ENCODE measurements at places on chromosomes 3 and 15. TPM values are rescaled to one million over a fixed set of nuclear protein-coding genes. Genes with fewer than 3 reads are reported as not detected.
A peak's percentile ranks its signal among the peaks of the same experiment; 100 is the strongest.

DNA sequence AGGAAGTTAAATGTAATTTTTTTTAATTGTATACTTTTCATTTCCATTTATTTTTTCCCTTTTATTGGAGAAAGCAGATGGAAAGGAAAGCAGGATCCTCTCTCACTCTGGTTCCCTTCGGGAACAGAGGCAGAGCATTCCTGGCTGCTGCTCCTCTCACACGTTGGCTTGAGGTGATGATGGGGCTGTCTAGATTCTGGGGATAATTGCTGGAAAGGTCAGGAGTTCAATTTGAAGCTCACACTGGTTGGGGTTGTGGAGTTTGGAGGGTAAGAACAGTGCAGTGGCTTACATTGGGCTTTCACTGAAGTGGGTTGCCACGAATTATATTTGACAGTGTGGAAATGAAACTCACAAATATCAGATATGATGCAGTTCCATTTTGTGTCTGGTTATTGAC, 57.6 kb downstream of the RARB start:
- no peak for DNase-seq
- H3K36me3 ChIP-seq = no peaks in the 10 kb centered on the region
- H3K27ac ChIP-seq = no peak overlapping the region
- no peaks in the 10 kb centered on the region for H3K4me1 ChIP-seq

Gene HDC
- 0.31 TPM for total RNA-seq

DNA sequence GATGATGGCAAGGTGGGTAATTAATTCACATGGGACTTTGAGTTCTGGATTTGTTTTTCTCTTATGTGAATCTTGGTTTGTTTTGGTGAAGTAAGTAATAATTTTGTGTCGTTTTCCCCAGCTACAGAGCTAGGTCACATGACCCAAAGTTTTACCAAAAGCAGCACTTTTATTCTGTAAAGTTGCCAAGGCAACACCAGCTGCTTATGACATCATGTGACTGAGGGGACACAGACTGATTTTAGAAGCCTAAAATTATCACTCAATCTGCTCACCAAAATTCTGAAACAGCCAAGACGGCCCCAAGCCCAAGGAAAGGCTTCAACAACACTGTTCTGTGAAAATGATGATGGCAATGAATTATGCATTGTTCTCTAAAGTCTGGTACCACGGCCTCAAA, 63.9 kb downstream of the MEX3B start:
- H3K4me1 ChIP-seq = no peaks in the 10 kb centered on the region
- H3K27me3 ChIP-seq = no peaks in the 10 kb centered on the region
- no peak overlapping the region for H3K27ac ChIP-seq
- no peak overlapping the region for H3K4me3 ChIP-seq
- H3K36me3 ChIP-seq = no peaks in the 10 kb centered on the region

- H3K27me3 ChIP-seq = no peaks in the 10 kb centered on the region
- H3K4me1 ChIP-seq = no peaks in the 10 kb centered on the region
- H3K27ac ChIP-seq = no peak overlapping the region
- H3K36me3 ChIP-seq = no peaks in the 10 kb centered on the region
- no peak overlapping the region for H3K4me3 ChIP-seq
These were observed 46.1 kb downstream of the APBA2 start for GRCh38 chr15:28931828-28932227.

DNA sequence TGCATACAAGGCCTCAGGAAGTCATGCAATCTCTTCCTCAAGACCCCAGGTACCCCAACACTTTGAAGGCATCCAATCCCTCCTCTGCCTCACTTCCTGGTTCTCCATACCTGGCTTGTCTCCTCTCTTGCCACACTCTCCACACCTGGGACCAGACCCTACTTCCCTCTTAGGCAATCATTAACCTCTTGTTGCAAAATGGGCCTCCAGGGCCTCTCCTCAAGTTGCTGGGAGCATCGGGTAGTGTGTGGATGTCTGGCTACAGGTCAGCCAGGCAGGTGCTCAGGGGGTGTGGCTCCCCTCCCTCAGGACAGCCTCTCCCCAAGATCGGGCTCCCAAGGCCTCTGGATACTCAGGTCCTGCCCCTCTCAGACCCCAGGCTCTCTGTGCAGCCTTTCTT, 8.6 kb downstream of the PLA2G4E start:
- no peaks in the 10 kb centered on the region for H3K4me1 ChIP-seq
- H3K4me3 ChIP-seq = no peak overlapping the region
- no peak overlapping the region for H3K27ac ChIP-seq
- H3K27me3 ChIP-seq = no peaks in the 10 kb centered on the region
- DNase-seq = no peak

DNA sequence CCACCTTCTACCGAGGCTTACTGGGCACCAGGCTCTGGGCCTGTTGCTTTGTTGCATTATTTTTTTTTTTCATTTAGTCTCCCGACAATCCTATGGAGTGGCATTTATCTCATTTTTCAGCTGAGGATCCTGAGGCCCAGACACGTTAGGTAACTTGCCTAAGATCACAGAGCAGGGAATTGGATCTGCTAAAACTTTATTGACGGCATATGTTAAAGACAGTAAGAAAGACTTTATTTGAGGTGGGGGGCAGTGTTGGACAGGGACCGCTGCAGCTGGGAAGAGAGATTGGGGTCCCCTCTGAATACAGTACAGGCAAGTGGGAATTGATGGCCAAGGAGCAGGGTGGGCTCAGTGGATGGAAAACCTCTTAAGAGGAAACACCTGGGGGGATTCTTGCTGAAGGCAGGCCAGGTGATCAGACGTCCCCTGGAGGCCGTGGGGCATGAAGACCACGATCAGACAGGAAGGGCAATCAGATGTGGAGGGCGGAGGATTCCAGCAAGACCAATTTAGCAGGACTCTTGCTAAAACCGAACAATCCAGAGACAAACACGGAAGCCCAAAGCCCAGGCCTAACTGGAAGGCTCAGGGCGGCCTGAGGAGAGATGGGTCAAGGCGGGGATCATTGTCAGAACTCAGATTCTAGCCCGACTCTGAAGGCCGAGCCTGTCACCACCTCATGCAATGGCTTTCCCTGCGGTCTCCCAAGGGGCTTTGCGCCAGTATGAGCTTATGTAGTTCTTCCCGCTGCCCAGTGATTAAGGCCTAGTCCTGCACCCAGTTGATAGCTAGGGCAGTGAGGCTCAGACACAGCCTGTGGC, 53.7 kb downstream of the RGMA start:
- no peak for DNase-seq
- no peaks in the 10 kb centered on the region for H3K36me3 ChIP-seq
- no peak overlapping the region for H3K27ac ChIP-seq
- H3K4me1 ChIP-seq = peaks cover 1% of the 10 kb centered on the region
- no peaks in the 10 kb centered on the region for H3K27me3 ChIP-seq
- no peak overlapping the region for H3K4me3 ChIP-seq

Gene RBPMS2
- total RNA-seq = 95.2 TPM

GRCh38 chr15:68821190-68821840, 620 bp upstream of the ANP32A start:
- H3K27me3 ChIP-seq = no peaks in the 10 kb centered on the region
- peaks cover 3% of the 10 kb centered on the region for H3K36me3 ChIP-seq
- H3K4me1 ChIP-seq = peaks cover 12% of the 10 kb centered on the region
- H3K4me3 ChIP-seq = peak overlapping the region; percentile 96

Gene UNC13C
- total RNA-seq = 20.3 TPM

Gene PTX3
- 2.5 TPM for total RNA-seq

Gene SH2D7
- not detected for total RNA-seq

DNA sequence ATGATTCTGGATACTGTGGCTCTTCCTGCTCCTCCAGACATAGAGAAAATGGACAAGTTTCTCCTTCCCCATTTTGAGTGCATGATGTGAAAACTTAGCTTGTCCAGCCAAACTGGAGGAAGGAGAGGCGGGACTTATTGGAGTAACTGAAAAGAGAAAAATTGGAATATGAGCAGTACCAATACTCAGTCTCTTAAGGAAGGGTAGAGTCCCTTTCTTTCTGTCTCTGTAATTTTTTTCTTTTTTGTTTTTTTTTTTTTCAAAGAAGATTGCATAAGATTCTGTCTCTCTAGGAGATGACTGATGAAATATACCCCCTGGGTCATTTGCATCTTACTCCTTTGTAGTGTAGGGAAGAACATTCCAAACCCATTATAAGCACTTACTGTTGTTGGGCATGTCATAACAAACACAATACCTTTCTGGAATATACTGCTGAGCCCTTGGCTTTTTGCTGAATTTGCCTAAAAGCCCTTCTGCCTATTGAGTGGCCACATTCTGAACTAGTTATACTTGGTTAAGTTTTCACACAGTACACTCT, 498.1 kb upstream of the TPRG1 start:
- peak overlapping the region; percentile 10 for H3K27ac ChIP-seq
- H3K36me3 ChIP-seq = no peaks in the 10 kb centered on the region
- DNase-seq = no peak

Measured in endodermal cell (in vitro differentiated cells).